ENCODE measurements at places on chromosomes 11 and 22.

- no peak for DNase-seq
Observed at GRCh38 chr22:44378380-44378779, 65.6 kb upstream of the SHISAL1 start.

DNA sequence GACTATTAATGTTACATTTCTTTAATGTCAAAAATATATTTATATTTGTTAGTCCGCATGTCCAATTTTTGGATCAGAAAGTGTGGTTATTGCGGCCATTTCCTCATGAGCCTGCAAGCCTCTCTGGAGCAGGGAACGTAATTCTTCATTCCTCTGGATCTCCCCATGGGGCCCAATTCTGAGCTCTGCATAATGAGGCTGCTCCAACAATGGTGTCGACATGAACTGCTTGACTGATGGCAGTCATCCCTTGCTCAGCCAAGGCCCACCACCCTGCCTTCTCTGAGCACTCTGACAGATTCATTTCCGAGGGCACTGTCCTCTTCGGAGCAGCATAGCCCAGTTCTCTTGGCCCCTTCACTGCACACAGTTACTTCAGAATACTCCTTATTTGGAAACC, 3.1 kb upstream of the HEPACAM start:
- no peak for DNase-seq

- no peak for DNase-seq
Observed at GRCh38 chr22:35643991-35644390, 4.3 kb upstream of the APOL6 start.

DNA sequence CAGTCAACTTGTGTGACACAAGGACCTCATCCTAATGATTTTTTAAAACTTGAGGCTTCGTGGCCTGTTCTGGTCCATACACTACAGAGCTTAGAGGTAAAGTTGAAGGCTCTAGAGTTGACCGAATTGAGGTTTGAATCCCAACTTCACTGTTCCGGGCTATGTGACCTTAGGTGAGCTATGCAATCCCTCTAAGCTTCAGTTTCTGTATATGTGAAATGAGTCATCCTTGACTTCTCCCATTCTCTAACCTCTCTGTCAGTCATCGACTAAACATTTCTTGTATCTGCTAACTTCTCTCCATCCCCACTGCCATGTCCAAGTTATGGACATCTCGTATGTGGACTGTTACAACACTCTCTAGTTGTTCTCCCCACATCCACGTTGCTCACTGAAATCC, 178.2 kb upstream of the TMEM45B start:
- DNase-seq = no peak

DNA sequence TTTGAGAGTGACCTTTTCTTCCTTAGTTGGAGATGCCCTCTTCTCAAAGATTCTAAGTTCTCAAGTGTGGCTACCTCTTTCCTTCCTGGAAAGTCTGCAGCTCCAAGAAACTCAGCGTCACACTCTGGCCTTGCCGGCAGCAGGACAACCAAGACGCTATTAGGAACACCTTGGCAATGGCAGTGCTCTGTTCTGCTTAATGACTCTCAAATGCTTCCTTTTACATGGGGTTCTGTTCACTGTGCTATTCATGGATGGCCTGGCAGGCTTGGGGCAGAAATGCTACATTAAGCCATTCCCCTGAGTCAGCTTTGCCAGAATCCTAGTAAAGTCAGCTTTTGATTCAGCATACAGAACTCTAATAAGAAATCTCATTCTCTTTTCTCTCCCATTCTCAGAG, 25.9 kb downstream of the LARGE2 start:
- DNase-seq = no peak

GRCh38 chr22:36463783-36464184, 17.7 kb downstream of the TXN2 start:
- DNase-seq = no peak

DNA sequence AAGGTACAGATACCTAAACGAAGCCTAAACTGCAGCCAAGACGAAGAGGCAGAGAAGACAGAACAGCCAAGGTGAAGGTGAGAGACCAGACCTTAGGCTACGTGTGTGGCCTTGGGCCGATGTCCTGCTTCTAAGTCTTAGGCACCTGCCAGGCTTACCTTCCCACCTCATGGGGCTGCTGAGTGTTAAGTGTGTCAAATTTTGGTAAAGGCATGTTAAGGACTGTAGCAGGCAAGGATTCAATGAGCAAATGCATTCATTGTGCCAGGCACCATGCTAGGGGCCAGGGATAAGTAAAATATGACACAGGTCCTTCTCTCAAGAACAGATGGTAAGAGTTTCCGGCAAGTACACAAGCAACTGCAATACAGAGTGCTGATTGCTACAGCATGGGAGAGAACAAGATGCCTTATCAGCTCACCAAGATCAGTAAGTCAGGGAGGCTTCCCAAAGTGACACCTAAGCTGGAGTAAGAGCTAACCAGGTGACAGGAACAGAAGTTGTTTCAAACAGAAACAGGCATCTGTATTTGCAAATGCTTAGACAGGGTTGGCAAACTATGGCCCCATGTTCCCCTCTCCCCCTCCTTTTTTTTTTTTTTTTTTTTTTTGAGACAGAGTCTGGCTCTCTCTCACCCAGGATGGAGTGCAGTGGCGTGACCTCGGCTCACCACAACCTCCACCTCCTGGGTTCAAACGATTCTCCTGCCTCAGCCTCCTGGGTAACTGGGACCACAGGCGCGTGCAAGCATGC, 46.7 kb downstream of the CLTCL1 start:
- no peak for DNase-seq

DNA sequence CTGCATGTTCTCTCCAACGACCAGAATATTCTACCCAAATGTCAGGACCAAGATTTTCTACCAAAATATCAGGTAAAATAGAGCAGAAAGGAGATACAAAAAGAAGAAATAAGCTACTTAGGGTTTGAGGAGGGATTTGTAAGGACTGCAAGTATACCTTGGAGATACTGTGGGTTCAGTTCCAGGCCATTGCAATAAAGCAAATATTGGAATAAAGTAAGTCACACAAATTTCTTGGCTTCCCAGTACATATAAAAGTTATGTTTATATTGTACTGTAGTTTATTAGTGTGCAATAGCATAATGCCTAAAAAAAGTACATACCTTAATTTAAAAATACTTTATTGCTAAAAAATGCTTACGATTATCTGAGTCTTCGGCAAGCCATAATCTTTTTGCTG, 34.1 kb downstream of the CCDC15 start:
- no peak for DNase-seq

DNA sequence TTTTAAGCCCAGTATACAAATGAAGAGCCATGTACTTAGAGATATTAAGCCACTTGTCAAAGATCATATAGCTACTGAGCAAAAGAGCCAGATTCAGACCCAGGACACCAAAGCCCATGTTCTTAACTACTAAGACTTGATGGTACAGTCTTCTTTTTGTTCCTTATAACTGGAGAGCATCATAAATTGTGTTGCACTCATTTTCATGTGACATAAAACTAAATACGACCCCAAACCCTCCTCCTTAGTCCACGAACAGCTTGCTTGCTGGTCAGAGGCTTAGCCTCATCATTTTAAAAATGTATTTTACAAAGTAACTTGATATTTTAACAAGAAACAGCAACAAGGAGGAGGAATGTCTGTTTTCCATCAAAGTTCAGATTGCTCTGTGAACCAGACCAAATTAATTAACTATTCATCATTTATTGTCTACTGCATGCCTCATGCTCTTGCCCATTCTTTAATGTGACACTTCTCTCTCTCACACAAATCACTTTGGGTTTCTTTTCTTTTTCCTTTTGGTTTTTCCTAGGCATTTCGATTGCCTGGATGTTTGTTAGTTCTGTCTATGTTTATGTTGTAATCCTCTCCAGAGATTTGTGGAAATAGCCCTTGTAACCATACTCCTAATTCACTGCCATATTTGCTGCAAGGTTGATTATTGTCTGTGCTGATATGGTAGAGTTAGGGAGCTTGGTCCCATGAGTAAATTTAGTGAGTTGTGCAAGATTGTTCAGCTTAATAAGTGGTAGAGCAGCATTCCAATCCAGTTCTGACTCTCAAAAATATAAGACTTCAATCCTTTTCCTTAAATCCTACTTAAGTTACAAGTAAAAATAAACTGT, 8.4 kb upstream of the ARHGAP20 start:
- no peak for DNase-seq

DNA sequence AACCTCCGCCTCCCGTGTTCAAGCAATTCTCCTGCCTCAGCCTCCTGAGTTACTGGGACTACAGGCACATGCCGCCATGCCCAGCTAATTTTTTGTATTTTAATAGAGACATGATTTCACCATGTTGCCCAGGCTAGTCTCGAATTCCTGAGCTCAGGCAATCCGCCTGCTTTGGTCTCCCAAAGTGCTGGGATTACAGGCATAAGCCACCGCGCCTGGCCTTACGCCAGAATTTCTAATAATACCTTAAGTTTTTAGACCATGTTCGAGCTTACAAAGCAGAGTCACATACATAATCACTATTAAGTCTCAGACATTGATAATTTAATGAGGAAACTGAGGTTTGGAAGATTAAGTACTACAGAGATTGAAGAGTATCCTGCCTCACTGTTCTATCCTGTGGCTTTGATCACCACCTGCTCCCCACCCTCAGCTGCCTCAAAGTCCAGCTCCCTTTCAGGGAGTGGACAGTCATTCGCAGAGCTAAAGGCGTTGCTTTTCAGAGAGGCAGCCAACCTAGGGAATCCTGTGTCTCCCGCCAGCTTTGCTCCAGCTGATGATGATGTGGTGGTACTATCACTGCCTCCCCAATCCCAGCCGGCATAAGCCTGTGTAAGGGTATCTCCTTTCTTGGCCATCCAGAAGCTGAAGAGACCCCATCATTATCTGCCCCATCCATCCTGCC, 7.7 kb downstream of the UBASH3B start:
- DNase-seq = no peak

GRCh38 chr11:60786811-60787567, 1.9 kb downstream of the MS4A10 start:
- no peak for DNase-seq

DNA sequence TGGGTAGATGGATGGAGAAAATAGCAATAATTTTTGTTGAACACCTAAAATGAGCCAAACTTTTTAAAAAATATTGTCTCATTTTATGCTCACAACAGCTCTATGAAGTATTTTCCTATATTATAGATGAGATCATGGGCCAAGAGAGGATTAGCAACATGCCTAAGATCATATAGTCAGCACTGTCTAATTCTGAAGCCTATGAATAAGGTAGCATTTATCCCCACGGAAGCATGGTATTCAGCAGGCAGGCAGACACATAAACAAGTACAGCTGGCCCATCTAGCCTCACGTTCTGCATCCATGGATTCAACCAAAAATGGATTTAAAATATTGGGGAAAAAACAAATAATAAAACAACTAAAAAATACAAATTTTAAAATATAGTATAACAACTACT, 21.9 kb upstream of the RAB30 start:
- no peak for DNase-seq

DNA sequence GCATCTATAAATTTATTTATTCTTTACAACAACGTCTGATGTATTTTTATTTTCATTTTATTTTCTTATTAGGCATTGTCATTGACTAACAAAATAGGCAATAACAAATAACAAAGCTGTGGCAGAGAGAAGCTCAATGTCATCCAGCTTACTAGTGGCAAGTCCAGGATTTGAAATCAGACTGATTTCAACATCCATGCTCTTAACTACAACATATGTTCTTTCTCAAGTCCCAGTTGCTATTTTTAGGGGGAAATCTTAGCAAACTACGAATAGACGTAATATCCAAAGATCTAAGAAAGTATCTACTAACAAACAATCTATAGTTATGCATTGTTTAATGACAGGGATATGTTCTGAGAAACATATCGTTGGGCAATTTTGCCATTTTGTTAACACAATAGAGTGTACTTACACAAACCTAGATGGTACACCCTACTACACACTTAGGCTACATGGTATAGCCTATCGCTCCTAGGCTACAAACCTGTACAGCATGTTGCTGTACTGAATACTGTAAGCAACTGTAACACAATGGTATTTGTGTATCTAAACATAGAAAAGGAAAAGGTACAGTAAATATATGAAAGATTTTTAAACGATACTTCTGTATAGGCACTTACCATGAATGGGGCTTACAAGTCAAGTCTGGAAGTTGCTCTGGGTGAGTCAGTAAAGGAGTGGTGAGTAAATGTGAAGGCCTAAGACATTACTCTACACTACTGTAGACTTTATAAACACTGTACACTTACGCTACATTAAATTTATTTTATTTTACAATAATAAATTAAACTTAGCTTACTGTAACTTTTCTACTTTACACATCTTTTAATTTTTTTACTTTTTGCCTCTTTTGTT, 151.3 kb downstream of the DLG2 start:
- DNase-seq = no peak

GRCh38 chr11:95243673-95244072, 12.7 kb upstream of the SESN3 start:
- DNase-seq = no peak

DNA sequence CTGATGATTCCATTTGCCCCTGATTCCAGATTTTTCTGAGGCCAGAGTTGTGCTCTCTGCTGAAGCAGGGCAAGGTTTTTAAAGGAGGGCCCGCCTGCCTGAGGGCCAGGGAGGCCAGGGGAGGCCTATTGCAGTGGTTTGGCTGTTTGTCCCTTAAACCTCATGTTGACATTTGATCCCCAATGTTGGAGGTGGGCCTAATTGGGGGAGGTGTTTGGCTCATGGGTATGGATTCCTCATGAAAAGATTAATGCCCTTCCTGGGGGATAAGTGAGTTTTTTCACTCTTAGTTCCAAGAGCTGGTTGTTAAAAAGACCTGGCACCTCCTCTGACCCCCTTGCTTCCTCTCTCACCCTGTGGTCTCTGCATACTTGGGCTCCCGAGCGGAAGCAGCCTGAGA, 9.2 kb downstream of the GAL3ST3 start:
- no peak for DNase-seq

- no peak for DNase-seq
Observed at GRCh38 chr22:37870273-37870672, 21.1 kb downstream of the EIF3L start.

GRCh38 chr22:41052661-41053490, 39.5 kb upstream of the EP300 start:
- DNase-seq = no peak

- no peak for DNase-seq
Observed at GRCh38 chr11:107747622-107748021, 35.8 kb upstream of the SLN start.
